ENCODE measurements at places on chromosomes 13 and 19.

- DNase-seq = peak; percentile 63
These were observed 208.3 kb upstream of the NBEA start for GRCh38 chr13:34733721-34734120.

DNA sequence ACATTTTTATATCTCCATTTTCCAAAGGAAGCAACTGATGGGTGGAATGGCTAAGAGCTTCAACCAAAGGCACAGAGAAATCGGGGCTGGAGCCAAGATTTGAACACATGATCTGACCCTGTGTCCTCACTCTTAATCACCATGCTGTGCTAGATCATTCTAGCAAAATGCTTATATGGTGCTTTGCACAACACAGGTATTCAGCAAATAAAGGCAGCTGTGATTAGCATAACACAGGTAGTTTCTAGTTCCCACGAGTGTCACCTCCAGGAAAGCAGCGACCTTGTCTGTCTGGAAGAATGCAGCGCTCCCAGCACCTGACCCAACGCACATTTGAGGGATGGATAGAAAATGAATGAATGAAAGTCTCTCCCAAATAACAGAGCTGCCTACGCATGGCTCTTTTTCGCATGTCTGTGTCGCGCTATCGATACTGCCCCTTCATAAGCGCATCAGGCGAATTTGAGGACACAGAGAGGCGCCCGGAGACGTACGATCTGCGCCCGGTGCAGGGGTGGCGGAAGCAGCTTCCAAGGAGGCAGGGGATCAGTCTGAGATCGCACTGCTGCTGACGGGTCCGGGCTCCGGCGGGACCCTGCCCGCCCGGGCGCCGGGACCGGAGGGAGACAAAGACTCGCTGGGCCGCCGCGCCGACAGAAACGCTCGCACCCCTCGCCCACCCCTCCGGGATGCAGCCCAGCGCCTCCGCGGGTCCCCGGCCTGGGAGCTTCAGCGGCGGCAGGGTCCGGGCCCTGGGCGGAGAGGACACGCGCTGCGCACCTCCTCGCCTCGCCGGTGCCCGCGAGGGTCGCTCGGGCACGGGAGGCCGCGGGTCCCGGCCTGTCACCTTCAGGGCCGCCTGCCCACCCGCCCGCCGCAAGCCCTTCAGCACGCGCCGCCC lies 609 bp downstream of the EPS15L1 start:
- DNase-seq = peak; percentile 30

DNA sequence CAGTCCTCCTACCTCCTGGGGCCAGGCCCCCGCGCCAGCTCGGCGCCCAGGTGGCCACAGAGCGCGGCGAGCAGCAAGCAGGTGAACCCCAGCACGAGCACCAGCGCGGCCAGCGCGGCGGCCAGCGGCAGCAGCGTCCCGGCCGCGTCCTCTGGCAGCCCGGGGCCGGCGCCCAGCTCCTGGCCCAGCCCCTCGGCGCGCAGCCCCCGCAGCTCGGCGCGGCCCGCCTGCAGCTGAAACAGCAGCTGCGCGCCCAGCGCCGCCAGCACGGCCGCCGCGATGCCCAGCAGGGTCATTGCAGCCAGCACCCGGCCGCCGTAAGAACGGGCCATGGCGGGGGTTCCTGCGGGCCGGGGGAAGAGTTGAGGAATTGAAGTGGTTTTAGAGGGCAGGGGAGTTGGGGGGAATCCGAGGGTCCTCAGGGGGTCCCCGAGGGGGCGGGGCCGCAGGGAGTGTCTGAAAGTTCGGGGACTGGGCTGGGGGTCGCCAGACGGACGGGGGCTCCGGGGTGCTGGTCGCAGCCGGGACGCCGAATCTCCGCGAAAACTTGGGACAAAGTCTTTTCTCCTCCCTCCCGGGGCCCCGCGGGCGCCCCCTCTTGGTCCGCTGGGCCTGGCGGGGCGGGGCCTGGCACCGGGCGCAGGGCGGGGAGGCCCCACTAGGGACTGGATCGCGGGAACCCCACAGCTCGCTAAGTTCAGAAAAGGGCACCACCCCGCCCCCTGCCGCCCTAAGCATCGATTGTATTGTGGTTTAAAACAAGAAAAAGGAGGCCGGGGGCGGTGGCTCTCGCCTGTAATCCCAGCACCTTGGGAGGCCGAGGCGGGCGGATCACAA lies at the start of gene TMEM221:
TSS of gene TMEM221 (minus strand) at position 538 of the 837 bp plus-strand sequence. CDS start at position 332, 206 bp downstream.
- DNase-seq = no peak

- DNase-seq = peak; percentile 97
These were observed 41.4 kb upstream of the SERP2 start for GRCh38 chr13:44331912-44332851.

GRCh38 chr19:8466018-8466417 lies 21.2 kb downstream of the HNRNPM start:
- DNase-seq = no peak

DNA sequence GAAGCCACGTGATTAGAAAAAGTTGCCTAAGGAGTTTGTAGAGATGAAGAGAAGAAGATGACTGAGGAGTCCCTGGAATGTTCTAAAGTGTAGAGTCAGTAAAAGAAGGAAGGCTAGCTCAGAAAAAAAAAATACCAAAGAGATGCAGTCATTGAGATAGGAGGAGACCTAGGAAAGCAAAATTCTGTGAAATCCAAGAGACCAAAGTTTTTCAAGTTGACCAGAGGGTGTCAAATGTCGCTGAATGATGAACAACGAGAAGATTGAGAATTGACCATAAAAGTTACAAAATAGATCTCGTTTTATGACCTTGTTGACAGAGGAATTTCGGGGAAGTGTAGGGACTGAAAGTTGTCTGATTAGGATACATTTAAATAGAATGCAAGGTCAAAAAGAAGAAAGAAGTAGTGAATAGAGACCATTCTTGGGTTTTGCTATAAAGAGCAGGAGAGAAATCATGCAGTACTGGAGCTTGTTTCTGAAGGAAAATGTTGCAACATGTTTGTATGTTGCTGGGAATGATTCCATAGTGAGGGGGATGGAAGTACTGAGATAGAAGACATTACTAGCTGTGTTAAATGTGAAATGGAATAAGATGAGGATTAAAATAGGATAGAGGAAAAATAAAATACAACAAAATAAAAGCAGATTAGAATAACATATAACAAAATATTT lies 30.2 kb upstream of the HTR2A start:
- peak; percentile 49 for DNase-seq

DNA sequence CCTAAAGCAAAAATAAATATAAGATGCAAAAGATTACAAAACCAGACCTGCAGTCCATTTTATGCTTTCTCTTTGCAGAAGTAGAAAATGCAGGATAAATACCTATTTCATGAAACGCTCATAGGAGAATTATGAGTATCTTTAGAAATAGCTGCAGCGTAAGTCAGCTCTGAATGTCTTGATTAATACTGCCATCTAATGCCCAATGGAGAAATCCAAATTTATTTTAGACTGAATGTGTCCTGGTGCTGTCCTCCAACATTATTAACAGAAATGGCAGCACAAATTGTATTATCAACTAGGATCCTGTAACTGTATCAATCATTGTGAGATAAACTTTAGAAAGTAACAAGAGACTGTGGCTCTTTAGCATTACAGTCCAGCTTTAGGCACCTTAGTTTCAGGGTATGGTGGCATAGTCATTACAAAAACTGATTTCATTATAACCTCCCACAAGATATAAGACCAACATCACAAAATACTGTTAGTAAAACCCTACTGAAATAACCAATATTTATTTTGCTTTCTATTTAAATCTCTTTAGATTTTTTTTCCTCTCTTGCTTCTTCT lies 162.1 kb upstream of the MIR17HG start:
- DNase-seq = peak; percentile 39

- no peak for DNase-seq
These were observed 1433.0 kb downstream of the UQCRFS1 start for GRCh38 chr19:27779954-27780353.

DNA sequence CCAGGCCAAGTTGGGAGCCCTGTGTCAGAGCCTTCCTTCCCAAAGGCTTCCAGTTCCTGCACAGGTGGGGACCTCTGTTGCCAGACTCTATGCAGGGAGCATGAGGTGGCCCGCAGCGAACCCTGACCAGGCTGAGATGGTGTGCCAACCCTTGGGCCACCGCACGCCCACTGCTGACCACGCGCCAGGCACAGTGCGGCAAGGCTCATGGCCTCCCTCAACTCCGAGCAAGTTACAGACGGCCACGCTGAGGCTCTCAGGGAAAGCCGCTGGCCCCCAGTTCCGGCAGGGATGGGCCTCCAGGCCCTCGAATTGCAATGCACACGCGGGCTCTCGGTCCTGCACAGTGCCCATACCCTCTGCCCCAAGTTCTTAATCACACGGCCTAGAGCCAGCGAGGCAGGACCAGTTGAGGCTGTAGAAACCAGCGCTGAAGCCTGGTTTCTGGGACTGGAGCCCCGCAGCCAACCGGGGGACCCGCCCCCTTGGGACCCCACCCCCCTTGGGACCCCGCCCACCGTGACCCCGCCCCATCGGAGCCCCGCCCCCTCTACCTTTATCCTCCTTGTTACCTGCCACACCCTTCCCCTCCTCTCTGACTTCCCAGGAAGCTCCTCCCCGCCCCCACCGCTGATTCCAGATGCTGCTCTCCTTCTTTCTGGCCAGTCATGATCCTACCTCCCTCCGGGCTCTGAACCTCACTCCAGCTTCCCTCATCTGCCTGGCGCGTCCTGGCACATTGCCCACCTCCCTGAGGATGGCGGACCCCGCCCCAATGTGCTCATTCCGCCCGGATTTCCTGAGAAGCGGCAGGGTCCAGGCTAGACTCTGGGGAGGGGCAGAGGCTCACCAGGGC lies 6.0 kb downstream of the PEX11G start:
- peak; percentile 11 for DNase-seq

DNA sequence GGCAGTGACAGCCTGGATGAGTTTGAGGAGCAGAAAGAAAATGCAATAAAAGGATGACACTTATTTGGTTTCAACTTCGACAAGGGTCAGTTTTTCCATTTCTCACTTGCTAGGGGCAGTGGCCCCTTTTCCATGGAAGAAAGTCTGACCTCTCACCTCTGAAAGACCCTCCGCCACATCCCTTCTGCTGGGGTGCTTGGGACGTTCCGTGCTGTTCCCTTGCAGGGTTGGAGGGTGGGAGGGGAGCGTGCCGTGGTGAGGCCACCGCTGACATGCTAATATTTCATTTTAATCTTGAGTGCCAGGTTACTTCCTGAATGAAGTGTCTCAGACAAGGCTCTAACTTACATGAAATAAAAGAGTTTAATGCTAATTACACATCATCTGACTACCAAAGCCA lies 5.2 kb upstream of the ZNF536 start:
- no peak for DNase-seq

DNA sequence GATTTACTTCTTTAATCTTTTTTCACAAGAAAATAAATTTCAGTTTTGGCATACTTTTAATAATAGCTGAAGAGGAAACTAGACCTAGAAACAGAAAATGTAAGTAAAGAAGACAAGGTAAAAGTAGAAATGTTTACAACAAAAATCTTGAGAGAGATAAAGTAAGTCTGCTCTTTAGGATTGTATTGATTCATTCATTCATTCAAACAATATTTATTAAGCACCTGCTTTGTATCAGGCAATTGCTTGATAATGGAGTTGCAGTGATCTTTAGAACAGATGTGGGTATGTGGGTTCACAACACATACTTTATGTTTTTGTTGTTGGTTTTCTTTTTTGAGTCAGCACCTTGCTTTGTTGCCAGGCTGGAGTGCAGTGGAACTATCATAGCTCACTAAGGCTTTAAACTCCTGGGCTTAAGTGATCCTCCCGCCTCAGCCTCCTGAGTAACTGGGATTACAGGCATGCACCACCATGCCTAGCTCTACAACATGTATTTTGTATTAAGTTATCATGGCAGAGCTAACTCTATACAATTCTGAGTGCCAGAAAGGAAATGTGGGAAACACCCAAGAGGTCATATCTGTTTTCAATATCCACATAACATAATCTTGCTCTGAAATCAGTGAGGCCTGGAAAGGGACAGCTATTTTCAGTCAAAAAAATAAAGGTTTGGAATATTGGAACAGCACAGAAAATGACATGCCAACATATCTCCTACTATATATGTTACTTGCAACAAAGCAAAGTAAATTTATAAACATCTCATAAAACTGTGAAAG lies 8.8 kb upstream of the SPART start:
- no peak for DNase-seq

GRCh38 chr13:99658261-99658991 lies 157.2 kb downstream of the TM9SF2 start:
- DNase-seq = peak; percentile 73

- peak; percentile 57 for DNase-seq
These were observed 458.1 kb upstream of the ARGLU1 start for GRCh38 chr13:107025991-107026390.

- no peak for DNase-seq
These were observed 2.8 kb downstream of the JSRP1 start for GRCh38 chr19:2253106-2254063.

GRCh38 chr19:33630880-33631608 lies 9.3 kb downstream of the CHST8 start:
- no peak for DNase-seq

GRCh38 chr19:45865269-45865948 lies 1.3 kb downstream of the FOXA3 start:
- DNase-seq = no peak

GRCh38 chr13:40984668-40985366 lies 34.3 kb downstream of the ELF1 start:
- DNase-seq = no peak

- no peak for DNase-seq
These were observed 59.0 kb upstream of the SCEL start for GRCh38 chr13:77476456-77476855.

DNA sequence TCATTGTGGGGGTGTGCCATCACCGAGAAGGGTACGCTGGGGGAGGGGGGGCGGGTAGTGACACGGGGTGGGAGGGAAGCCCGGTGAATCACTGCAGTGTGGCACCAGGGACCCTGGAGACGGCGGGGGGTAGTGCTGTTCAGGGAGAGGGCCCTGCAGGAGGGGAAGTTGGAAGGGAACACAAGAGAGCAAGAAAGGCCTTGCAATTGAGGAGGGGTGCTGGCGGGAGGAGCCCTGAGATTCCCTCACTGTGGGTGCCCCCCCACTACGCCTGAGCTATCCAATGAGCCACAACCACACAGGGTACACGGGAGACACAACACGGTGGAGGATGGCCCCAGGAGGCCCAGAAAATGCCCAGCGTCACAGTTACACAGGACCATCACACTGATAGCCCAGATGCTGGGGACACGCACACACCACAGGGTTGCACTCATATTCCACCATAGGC lies 516 bp upstream of the ATP1A3 start:
- DNase-seq = no peak

DNA sequence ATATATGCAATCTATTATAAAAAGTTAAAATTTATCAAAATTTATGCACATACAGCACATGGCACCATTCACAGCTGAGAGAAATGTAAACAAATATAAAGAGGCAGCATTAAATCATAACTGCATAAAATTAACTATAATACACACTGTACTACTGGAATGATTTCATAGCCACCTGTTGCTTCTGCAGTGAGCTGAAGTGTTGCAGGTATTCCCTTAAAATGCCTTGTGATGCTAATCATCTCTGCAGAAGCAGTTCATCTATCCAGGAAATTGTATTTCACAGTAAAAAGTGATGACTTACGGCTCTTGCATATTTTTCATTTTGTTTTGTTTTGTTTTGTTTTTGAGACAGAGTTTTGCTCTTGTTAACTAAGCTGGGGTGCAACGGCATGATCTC lies 82.1 kb downstream of the STOML3 start:
- DNase-seq = no peak
